ENCODE measurements at places on chromosomes 11 and 22. TPM values are rescaled to one million over a fixed set of nuclear protein-coding genes. Genes with fewer than 3 reads are reported as not detected.

DNA sequence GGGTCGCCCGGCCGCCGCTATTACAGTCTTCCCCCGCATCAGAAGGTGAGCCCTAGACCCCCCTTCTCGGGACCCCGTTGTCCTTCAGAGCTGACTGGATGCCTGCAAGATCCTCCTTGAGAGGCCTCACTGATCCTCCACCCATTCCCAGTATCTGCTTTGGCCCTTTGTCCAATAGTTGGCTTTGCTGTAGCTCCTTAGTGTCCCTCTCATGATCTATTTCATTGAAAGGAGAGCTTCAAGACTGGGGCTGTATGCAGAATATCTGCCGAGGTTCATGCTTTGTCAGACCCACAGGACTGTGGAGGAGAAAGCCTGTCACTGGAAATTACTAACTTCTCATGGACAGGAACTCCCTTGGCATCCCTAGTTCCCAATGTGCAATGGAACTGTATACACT, 499 bp downstream of the DLAT start:
- H3K4me3 ChIP-seq: peak overlapping the region; percentile 76
- H3K4me1 ChIP-seq: no peaks in the 10 kb centered on the region
- DNase-seq: peak; percentile 19
- peak overlapping the region; percentile 79 for H3K27ac ChIP-seq
- peaks cover 4% of the 10 kb centered on the region for H3K36me3 ChIP-seq
- H3K27me3 ChIP-seq: no peaks in the 10 kb centered on the region

DNA sequence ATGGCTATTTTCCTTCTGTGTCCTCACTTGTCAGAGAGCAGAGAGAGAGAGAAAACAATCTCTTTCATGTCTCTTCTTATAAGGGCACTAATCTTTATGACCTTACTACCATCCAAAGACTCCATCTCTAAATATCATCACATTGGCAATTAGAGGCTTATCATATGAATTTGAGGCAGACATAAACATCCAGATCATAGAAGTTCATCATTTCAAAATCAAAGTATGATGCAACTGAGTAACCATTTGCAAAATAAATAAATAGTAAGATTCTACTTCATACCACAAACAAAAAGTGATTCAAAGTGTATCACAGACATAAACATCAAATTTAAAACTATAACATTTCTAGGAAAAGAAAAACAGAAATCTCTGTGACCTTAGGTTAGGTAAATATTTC, 504.7 kb upstream of the ARHGAP42 start:
- no peak for DNase-seq
- H3K27ac ChIP-seq: no peak overlapping the region
- no peaks in the 10 kb centered on the region for H3K27me3 ChIP-seq

DNA sequence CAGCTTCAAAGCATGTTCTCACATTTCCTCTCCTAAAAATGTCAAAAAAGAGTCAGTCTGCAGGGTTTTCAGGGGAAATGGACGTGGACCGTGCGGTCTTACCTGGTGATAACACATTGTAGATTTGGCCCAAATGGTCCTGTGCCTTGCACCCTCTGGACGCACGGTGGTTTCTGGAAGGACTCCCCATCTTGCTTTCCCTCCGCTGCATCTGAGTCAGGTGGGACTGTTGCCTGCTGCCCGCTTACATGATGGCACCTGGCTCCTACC, 1290.1 kb downstream of the TBC1D22A start:
- no peak overlapping the region for H3K4me3 ChIP-seq
- no peaks in the 10 kb centered on the region for H3K27me3 ChIP-seq
- no peaks in the 10 kb centered on the region for H3K4me1 ChIP-seq
- no peaks in the 10 kb centered on the region for H3K36me3 ChIP-seq

- H3K36me3 ChIP-seq: no peaks in the 10 kb centered on the region
- no peak overlapping the region for H3K4me3 ChIP-seq
Observed at GRCh38 chr11:7635137-7635536, 38.2 kb downstream of the CYB5R2 start.

GRCh38 chr11:81036168-81036870, 1595.5 kb upstream of the TENM4 start:
- no peak for DNase-seq
- H3K27ac ChIP-seq: no peak overlapping the region

FOLR1 gene
- not detected for total RNA-seq

GRCh38 chr11:128190312-128190711, 397.0 kb downstream of the ETS1 start:
- H3K36me3 ChIP-seq: no peaks in the 10 kb centered on the region
- no peak overlapping the region for H3K27ac ChIP-seq
- H3K4me1 ChIP-seq: no peaks in the 10 kb centered on the region
- no peak for DNase-seq

GRCh38 chr22:26556904-26557303, 33.0 kb downstream of the TPST2 start:
- DNase-seq: no peak
- H3K4me3 ChIP-seq: no peak overlapping the region
- peaks cover 13% of the 10 kb centered on the region for H3K4me1 ChIP-seq
- no peak overlapping the region for H3K27ac ChIP-seq
- H3K27me3 ChIP-seq: no peaks in the 10 kb centered on the region

DNA sequence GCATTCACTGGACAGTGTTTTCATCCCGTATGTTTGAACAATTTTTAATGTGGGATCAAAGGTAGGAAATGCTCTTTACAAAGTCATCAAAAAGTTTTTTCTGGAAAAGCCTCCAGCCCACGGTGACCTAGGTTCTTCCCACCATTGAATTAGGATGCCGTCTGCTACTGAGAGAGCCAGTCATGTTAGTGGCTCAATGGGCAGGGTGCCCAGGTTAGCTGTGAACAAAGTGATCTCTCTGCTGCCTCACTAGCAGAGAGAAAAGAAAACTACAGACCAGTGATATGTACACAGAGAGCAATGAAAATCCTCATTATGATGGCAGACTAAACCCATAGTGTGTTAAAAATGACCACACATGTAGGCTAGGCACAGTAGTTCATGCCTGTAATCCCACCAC, 32.4 kb downstream of the KCNQ1 start:
- no peak for DNase-seq
- no peaks in the 10 kb centered on the region for H3K36me3 ChIP-seq
- peaks cover 1% of the 10 kb centered on the region for H3K27me3 ChIP-seq
- H3K4me3 ChIP-seq: no peak overlapping the region

DNA sequence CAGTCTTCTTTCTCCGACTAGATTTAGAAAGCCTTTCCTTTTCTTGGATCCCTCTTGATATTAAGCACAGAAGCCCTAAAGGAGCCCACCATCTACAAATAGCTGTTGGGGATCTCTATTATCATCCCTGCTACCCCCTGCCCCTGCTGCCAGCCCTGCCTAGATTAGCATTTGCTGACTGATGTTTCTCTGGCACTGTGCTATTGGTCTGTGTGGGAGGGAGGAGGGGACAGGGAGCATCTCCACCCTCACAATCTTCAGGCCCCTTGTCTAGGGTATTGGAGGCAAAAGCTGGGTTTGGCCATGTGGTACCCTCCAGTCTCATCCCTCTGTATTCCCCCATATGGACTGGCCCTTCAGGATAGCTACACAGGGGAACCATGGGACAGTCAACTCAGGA, 6.2 kb downstream of the USH1C start:
- H3K36me3 ChIP-seq: no peaks in the 10 kb centered on the region
- H3K27me3 ChIP-seq: peaks cover under 1% of the 10 kb centered on the region
- no peak overlapping the region for H3K4me3 ChIP-seq
- no peak for DNase-seq
- H3K27ac ChIP-seq: no peak overlapping the region
- H3K4me1 ChIP-seq: no peaks in the 10 kb centered on the region

Data from fibroblast of lung (primary cell).